Activated T-cell treated with anti-CD3 and anti-CD28 coated beads, Interleukin-2, amount 50 U/mL, for 1 hour (primary cell): ENCODE measurements at places on chromosomes 16 and 17.

- no peak for DNase-seq
Measured at GRCh38 chr16:4426722-4427372, 1.2 kb downstream of the DNAJA3 start.

GRCh38 chr17:4144422-4144747 lies 1.4 kb downstream of the CYB5D2 start:
- no peak for DNase-seq

DNA sequence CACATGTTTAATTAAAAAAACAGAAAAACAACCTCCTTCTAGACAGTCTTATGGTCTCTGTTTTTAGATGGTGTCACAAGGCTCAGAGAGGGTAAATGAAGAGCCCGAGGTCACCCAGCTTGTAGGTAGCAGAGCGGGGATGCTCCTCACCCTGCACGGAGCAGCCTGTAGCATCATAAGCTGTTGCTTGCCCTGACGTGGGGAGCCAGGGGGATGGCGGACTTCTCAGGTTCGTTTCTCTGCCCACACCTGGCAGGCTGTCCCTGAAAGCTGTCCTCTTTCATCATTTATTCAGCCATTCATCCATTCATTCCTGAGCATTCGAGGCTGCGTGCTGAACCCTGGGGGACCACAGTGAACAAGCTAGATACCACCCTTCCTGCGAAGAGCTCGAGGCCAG lies 75.7 kb upstream of the KSR1 start:
- no peak for DNase-seq

GRCh38 chr17:73210002-73210678 lies 17.3 kb downstream of the COG1 start:
- no peak for DNase-seq

DNA sequence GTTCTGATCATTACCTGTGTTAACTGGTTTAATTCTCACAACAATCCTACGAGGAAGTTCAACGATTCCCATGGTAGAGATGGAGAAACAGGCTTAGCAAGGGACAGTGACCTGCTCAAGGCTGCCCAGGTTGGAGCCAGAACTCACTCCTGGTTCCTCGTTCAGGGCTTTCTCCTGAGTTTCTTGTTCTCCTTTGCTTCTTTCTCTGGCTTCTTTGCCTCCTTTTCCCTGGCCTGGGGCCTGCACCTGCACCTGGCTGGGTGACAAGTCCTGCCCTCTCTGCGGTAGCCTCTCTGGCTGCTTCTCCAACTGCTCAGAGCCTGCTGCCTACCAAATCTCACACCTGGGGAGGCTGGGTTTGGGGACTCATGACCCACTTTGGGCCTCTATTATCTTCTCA lies 2.8 kb downstream of the CCL22 start:
- no peak for DNase-seq
